D341Med (cell line): ENCODE measurements at places on chromosomes 11 and 22.

DNA sequence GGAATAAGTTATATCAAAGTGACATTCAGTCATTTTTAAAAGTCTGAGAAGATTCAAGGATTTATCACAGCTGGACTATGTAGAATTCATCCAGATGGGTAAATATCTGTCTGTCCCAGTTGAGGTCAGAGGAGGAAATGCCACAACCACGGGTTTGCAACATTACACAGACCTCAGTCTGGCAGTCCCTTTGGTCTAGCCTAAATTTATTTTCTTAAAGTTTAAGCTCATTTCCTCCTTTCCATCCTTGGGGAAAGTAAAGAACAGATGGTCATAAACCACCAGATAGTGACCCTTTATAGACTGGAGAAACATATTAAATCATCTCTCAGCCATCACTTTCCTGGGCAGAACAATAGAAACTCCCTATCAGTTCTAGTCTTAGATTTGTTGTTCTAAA, 238.4 kb upstream of the DDI1 start:
- no peak for DNase-seq

DNA sequence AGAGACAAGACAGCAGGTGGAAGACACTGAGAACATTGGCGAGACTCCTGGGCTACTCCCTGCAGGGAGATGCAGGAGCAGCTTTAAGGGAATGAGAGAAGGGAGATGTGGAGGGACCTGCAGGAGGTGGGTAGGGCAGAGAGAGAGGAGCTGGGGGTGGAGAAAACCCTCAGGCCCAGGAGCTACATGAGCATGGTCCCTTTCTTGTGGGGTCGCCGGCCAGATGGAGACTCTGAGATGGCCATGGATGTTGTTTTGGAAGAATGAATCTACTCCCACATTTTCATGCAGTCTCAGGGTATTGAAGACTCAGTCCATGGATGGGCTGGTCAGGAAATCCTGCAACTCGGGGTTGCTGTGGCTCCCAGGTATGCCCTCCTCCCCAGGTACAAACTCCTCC, 1381.9 kb downstream of the TBC1D22A start:
- no peak for DNase-seq

- DNase-seq = no peak
Observed at GRCh38 chr11:48064306-48064705, 83.9 kb downstream of the PTPRJ start.

GRCh38 chr11:119339589-119340334, 921 bp downstream of the C1QTNF5 start:
- DNase-seq = peak; percentile 86

DNA sequence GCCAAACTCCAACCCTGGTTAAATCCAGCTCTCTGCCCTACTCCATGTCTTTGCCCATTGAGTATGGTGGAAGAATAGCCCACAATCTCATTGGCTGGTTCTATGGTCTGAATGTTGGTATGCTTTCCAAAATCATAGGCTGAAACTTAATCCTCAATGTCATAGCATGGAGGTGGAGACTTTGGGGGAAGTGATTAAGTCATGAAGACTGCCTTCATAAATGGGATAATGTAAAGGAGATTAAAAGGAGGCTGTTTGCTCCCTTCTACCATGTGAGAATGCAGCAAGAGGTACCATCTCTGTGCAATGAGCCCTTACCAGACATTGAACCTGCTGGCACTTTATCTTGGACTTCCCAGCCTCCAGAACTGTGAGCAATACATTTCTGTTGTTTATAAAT, 54.4 kb upstream of the FDX1 start:
- no peak for DNase-seq

- no peak for DNase-seq
Observed at GRCh38 chr22:35564975-35565867, 24.6 kb downstream of the RASD2 start.

DNA sequence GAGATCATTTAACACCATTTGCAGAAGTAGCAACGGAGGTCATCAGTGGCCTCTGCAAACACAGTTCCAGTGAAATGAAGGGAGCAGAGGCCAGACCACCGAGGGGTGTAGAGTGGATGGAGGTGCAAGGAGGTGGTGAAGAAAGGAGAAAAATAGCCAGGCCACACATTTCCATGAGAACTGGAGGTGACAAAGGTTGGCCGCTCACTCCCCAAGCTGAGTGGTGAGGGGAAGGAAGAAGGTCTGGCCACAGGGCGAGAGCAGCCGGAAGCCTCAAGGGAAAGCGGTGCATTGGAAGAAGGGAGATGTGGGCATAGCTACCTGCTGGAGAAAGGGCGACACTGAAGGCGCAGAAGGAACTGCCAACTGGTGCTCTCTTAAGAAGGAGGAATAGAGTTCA, 20.1 kb upstream of the TMPRSS4 start:
- no peak for DNase-seq

DNA sequence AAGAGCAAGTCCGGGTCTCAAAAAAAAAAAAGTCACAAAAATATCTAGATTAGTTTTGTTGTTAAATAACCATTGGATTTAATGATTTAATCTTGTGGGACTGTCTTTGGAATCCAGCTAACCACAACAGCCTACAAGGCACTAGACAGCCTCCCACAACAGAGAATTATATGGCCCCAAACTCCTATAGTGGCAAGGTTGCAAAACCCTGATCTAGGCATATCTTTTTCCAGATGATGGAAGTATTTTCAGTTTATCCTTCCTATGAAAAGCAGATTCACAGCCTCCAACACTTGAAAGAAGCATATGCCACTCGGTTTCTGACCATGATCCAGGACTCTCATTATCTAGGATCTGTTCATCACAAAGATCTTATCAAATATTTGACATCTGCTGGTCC, 5.4 kb upstream of the C11orf87 start:
- no peak for DNase-seq
